Ammon's horn (tissue), 1 donor: ENCODE measurements at places on chromosomes 7 and 10.

DNA sequence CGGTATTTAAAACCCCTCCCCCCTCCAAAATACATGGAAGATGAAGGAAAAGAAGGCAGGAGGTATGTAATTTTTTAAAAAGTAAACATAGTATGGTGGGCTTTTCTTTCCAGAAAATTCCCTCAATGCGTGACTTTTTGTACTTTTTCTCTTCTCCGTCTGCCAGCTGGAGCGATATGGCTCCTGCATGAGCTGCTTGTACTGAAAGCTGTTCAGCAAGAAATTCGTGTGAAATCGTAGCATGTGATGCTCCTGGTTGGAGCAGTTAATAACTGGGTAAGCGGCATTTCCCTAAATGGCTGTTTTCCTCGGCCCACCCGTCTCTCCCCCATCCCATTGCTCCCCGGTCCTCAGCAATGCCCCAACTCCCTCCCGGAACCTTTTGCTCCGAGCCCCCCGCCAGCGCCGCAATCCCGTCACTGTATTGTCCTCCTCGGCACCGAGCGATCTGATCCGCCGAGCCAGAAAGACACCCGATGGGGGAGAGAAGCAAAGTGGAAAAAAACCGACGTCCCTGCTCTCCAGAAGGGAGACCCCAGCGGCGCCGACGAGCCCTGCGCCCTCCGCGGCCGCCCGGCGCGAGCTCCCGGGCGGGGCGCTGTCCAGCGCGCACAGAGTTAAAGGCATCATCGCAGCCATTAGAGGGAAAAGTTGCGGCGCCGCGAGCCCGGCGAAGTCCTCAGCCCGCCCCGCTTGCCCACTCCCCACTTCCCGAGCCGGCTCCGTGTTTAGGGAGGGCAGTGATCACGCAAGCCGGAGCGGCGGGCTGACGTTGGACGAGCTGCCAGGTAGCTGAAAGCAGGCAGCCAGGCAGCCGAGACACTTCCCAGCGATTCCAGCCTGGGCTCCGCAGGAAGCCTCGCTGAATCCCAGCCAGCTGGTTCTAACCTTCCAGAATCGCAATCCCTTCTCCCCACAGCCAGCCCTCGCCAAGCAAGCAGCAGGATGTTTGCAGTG is at the start of gene VSTM2A:
Gene VSTM2A, plus strand, starts transcription at position 707 of the 957 bp plus-strand sequence. CDS start 356 bp downstream, outside the sequence.
- DNase-seq = peak; percentile 48

- no peak for DNase-seq
These were observed 49.9 kb downstream of the MKX start for GRCh38 chr10:27695706-27696105.

- peak; percentile 77 for DNase-seq
These were observed 105.6 kb upstream of the COL1A2 start for GRCh38 chr7:94289071-94289470.

DNA sequence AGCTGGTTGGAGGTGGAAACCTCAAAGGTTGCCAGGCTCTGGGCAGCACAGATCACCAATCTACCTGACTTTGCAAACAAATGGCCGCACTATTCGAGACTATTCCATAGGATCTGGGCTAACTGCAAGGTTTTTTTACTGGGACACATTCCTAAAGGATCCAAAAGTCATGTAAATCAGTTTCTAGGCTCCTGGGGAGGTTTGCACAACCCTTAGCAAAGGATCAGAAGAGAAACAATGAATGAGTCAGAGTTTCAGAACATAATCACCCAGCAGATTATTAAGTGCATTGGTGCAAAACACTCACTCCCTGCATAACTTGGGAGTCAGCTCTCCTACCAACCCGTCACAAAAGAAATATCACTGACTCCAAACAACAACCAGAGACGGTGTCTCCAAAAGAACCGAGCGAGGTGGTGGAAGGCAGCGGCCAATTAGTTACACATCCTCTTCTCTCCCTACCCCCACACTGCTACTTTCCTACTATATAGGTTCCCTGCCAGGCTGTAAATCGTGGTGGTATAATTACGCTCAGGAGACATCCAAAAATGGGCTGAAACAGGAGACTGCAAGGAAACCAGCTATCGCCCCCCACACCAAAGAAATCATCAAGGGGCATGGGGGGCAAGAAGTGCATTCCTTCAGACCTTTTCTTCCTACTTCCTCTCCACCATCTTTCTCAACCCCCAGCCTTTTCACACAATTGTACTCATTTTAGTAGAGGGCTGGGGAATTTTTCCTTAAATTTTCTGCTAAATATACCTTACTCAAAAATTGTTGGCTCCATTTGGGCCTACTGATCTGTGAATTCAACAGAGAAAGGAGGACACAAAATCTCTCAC is 3.2 kb downstream of the UBE2H start:
- peak; percentile 44 for DNase-seq

- no peak for DNase-seq
These were observed 1.4 kb upstream of the VSTM4 start for GRCh38 chr10:49116509-49117375.

DNA sequence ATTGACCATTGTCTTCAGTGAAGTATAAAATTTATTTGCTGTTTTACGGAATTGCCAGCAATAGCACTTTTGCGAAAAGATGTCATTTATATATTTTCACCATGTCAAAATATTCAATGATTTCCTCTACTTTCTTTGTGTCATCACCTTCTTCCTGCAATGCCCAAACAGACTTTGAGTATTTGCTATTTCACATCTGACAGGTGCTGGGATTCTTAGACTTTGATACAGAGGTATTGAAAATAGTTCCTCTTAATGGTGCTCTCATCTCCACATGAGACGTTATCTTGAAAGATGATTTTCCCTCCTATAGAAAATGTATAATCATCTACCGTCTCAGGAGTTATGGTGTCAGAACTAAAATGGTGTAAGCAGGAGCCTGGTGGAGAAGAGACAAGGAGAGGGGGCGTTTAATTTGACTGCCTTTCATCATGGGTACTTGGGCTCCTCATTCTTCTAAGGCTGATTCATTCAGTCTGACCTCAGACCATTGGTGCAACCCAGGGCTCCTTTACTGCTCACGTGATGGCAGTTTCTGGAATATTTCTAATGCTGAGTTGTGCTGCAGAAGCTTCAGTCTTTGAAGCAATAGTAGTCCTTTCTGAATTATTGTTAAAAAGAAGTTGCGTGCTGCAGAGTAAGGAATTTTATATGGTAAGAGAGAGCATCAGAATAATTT is 404.6 kb downstream of the PHTF2 start:
- DNase-seq = no peak

DNA sequence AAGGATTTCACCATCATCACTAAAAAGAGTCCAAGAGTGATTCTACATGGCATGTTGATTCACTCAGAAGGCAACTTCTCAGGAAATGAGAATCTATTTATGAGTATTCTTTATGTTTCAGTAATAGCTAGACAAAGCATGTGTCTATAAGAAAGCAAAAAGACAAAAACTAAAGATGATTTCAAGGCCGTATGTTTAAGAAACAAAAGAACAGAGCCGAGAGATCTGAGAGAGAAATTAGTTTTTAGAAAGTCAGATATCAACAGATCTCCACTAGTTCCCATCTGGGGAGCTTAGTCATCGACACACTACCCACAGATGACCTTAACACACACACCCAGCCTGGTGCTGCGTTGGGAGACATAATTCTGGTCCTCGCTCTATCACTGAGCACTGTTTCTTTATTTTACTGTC is 21.0 kb downstream of the PIP4K2A start:
- no peak for DNase-seq

DNA sequence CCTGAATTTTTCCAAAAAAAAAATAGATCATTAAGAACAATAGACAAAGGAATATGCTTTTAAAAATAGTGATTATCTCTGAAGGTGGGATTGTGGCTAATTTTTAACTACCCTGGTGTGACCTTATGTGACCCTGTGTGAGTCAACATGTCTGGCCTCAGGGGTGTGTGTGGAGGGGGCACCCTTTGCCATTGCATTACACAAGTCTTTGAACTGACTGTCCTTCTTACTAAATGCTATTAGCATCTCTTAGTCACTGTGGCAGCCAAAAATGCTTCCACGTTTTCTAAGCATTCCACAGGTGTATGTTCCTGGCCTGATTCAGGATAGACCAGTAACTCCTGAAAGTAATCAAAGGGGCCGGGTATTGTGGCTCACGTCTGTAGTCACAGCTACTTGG is 175.4 kb downstream of the MGMT start:
- no peak for DNase-seq

DNA sequence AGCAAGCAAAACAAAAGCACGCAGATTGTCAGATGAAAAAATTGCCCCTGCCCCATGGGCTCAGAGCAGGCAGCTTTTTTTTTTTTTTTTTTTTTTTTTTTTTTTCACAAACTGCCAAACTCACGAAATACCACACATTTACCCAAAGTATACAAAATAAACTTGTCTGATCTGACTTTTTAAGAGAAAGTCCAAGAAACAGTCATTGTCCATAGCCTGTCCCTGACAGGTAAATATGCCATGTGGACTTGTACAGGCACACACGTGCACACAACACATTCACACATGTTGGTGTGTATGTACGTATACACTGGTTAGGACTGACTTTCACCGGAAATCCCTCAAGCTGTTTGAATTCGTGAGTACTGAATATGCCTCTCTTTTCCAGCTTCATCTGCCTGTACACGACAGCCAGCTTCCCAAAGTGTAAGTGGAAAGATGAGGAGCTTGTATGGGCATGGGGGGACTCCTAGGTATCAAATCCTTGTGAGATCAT is 929 bp upstream of the HGF start:
- DNase-seq = peak; percentile 10

GRCh38 chr7:142263598-142264380 is 5.9 kb upstream of the PRSS58 start:
- DNase-seq = no peak

GRCh38 chr7:131218727-131219128 is 108.9 kb upstream of the MKLN1 start:
- no peak for DNase-seq

- DNase-seq = no peak
These were observed 1.7 kb upstream of the CFAP43 start for GRCh38 chr10:104233817-104234216.

DNA sequence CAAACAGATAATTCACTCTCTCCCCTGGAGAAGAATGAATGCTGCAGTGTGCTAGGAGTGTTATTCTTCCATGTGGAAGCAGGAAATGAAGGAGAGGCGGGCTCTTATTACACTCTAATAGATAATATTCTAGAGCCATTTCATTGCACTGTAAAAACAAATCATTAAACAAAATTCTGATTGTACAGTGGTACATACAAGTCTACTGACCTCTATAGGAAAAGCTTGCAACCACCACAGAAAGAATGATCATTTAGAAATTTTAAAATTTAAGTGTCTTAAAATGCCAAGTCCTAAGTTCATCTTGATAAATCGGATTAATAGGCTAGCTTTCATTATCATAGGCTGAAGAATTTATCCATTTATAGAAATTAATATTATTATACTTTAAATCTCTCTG is 960.3 kb upstream of the LRRN3 start:
- DNase-seq = no peak

GRCh38 chr10:18205098-18205834 is 65.0 kb downstream of the CACNB2 start:
- no peak for DNase-seq

DNA sequence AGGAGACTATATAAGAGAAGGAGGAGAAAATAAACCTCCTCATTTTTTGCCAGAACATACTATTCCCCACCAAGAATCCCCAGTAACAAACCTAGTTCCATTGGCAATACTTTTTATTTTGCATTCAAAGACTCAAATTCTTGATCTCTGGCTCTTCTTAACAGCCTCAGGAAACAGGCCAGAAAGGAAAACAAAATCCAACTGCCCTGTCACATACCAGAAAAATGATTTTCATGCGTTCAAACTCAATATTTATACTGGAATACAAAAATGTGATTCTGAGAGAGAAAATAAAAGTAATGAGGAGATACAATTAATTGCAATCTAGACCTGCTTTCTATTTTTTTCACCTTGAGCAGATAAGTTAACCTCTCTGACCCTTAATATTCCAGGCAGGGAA is 435.9 kb upstream of the AUTS2 start:
- no peak for DNase-seq

GRCh38 chr7:107267138-107267537 is 98.3 kb downstream of the HBP1 start:
- no peak for DNase-seq

DNA sequence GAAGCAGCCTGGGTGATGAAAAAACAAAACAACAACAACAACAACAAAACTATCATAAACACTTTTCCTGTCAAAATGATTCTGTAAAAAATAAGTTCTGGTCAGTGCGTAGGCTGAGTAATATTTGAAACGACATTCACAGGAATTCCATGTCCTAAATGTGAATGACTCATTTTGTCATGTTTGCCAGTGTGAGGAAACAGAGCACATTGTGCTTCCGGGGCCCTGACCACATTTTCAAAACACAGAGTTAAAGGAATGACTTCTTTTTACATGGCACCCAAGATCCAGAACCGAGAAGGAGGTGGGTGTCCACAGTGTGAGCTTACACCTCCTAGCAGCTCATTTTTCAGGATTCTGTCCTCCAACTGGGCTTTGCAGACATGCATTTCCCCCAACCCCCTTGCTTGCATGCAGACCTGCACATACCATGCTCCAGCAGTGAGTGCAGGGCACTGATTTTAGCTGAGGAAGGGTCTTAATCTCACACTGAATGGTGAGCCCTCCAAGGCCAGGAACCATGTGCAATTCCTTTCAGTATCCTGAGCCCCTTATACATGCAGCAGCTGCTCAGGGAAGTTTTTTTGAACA is 3.0 kb downstream of the CLRN3 start:
- no peak for DNase-seq

- peak; percentile 40 for DNase-seq
These were observed 181.5 kb downstream of the EXOC4 start for GRCh38 chr7:133434246-133434865.

DNA sequence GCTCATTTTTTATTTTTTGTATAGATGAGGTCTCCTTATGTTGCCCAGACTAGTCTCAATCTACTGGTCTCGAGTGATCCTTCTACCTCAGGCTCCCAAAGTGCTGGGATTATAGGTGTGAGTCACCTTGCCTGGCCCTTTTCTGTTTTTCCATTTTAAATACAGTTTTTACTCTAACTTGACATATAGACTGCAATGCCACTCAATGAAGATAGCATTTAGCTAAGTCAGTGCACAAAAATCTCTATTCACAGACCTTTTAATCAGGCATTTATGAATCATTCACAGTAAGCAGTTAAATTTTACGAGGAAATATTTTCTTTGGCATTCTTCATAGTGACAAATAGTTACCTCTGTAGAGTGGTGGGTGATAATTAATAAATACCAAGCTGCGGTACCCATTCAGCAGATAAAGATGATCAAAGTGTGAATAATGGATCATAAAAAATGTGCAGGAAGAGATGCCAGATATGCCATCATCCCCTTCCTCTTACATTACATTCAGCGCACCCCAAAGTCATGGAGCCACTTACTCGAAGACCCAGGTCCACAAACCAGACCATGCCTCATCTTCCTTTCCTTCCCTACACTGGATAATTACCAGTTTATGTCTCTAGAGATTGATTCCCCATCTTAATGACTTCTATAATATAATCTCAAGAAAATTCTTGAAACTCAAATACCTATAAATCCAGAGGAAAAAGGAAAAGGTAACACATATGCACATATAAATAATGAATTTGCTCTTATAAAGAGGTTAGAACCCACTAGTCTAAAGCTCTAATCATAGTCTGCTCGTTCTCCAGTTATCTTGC is 56.0 kb downstream of the UBE2H start:
- no peak for DNase-seq

GRCh38 chr10:12508165-12508564 is 158.8 kb downstream of the CAMK1D start:
- DNase-seq = no peak
